Heart left ventricle (tissue), 16 donors: ENCODE measurements at places on chromosomes 1 and 21.

DNA sequence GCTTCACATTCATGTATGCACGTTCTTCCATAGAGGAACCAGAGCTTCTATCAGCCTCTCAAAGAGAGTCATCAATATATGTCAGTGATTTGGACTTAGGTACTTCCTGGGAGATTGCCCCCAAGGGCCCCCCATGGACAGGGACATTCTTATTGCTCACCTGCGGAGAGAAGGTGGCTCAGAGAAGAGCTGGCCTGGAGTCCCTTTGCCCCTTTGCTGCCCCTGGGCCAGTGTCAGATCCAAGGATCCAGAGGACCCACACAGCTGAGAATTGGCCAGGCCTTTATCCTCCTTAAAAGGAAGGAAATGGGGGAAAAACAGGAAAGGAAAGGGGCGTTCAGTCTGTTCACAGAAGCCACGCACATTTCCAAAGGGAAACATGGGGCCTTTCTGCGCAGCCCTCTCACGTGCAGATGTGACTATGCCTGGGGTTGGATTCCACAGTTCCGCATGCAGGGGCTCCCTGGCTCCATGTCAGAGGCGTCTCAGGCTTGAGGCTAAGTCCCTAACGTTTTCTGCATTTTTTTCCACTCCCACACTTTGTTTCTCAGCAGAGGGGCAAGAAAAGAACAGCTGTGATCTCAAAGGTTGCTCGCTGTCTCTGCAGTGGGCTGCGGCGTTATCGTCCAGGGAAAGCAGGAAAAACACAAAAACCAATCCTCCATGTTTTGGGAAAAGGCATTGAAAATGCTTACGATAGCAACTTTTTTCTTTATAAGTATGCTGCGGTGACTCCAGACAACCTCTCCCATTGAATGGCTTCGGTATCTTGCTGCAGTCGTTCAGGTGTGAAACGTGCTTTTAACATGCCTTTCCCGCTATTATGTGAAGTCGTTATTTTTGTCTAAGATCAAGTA is 5.9 kb downstream of the C1orf226 start:
- DNase-seq: no peak

DNA sequence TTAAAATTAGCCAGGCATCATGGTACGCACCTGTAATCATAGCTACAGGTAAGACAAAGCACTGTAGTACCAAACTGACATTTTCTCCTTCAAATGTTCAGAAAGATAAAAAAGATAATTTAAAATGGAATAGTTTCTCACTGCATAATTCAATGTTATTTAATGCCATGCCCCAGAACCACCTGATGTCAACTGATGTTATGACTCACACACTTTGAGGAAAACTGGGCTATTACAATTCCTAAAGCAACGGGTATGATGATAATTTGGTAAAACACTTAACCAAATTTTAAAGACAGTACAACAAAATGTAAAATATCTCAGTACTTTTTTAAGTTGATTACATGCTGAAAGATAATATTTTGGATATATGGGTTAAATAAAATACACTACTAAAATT is 22.9 kb upstream of the PLEKHO1 start:
- no peak for DNase-seq

DNA sequence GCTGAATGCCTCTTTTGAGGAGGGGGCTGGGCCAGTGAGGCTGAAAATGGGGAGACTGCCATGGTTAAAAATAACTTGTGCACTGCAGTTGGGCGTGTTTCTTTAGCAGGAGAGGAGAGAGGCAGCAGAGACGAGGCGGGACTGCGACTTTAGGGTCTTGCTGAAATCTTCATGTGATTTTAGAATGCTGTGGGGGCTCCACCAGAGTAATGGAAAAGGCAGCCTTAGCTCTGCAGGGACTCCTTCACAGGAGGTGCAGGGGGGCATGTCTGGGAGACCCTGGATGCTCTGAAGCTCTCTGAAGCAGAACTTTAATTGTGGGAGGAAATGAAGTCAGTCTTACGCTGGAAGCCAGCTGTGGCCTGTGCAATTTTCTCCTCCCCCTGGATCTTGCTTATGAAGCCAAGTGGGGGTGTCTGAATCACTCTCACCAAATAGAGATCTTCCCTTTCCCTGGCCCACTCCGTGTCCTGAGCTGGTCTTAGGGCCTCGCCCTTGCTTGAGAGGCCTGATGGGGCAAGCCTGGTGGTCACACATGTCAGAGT is 60.8 kb downstream of the NDUFS5 start:
- DNase-seq: no peak

GRCh38 chr1:164840936-164841335 is 282.0 kb downstream of the PBX1 start:
- DNase-seq: no peak

GRCh38 chr1:110205156-110205555 is 5.0 kb upstream of the KCNC4 start:
- no peak for DNase-seq

- DNase-seq: no peak
These were observed 11.9 kb upstream of the TAL1 start for GRCh38 chr1:47243910-47244309.

- no peak for DNase-seq
These were observed 349.4 kb downstream of the DUSP10 start for GRCh38 chr1:221392453-221392852.

- peak; percentile 77 for DNase-seq
These were observed 89.0 kb upstream of the PPM1J start for GRCh38 chr1:112803906-112804762.

- peak; percentile 28 for DNase-seq
These were observed 89.5 kb upstream of the CD53 start for GRCh38 chr1:110783292-110783918.

DNA sequence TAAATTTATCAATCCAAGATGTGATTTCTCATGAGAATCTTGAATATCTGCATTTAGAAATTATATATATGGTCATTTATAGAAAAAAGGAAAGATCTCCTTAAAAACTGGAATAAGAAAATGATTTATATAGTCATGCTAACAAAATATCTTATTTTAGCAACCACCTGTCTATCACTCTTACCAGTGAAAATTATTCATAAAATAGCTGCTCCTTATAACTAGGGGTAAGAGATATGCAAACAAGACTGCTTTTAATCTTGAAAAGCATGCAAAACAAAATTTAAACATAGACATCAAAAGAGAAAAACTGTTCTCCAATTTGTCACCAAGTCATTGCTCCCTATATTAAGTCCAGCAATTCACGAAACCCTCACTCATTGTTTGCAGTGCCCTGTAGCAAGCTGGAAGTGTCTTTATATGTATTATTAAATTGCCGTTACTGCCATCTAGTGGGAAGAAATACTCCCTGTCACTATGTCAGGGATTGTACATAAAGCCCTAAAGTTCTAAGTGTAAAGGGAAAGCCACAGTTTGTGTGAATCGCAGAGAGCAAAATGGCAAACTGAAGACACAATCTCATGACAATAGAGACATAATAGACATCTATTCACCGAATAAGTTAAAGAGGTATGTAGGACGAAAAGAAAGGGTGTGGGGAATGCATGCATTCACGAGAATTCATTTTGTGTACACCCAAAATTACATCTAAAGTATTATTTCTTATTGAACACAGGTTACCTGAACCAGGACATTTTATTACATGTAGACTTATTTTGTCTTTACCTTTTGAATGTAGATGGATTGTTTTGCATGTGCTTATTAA is 600.5 kb downstream of the USP25 start:
- DNase-seq: no peak

- no peak for DNase-seq
These were observed 99.1 kb downstream of the HLCS start for GRCh38 chr21:36867291-36867905.

- DNase-seq: no peak
These were observed 59.3 kb upstream of the PTGS2 start for GRCh38 chr1:186739515-186739914.

- DNase-seq: no peak
These were observed 8.7 kb downstream of the OR2W3 start for GRCh38 chr1:247904122-247904521.

- DNase-seq: no peak
These were observed 34.2 kb downstream of the LMO4 start for GRCh38 chr1:87362834-87363426.

- peak; percentile 22 for DNase-seq
These were observed 32.1 kb downstream of the HSD17B7 start for GRCh38 chr1:162822391-162823200.

DNA sequence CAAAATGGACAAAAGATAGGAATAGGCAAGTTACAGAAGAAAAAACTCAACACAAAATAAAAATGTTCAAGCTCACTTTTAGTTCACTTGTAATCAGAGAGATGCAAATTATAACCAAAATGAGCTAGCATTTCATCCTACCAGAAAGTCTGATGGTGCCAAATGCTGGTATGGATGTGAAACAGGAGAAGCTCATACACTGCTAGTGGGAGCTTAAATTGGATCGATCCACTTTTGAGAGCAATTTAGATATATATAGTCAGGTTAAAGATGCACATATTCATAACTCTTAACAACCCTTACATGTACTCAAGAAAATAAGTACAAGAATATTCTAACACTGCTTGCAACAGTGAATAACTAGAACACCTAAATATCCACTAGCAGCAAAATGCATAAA is 18.5 kb upstream of the CAMSAP2 start:
- DNase-seq: no peak

DNA sequence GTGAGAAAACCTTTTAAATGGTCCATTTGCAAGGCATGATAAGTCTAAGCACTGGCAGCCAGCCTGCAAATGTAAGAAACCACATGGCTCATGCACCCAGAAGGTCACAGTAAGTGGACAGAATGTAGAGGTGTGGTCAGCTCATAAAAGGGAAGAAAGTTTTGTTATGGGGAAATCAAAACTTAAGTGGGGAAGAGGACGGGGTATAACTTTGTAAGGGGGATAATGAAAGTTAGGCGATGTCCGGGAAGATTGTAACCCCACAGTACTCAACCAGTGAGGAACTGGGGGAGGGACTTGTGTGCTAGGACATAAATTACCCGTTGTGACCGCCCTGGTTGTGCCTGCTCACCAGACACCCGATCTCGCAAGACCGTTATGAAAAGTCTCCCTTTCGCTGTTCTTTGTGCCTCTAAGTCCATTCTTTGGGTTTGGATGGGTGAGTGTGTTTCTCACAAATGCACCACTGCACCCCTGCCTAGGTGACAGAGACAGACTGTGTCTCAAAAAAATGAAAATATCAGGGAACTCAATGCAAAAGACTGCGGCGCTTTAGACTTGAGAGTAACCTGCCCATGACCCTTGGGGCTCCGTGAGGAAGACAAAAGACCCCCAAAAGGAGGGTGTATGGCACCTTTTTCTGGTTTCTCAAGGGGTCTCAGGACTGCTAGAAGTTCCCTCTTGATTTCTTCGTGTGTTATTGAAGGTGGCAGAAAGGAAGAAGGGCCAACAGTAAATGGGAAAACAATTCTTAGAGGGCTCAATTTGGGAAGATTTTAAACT is 28.6 kb upstream of the ZNF496 start:
- DNase-seq: no peak

DNA sequence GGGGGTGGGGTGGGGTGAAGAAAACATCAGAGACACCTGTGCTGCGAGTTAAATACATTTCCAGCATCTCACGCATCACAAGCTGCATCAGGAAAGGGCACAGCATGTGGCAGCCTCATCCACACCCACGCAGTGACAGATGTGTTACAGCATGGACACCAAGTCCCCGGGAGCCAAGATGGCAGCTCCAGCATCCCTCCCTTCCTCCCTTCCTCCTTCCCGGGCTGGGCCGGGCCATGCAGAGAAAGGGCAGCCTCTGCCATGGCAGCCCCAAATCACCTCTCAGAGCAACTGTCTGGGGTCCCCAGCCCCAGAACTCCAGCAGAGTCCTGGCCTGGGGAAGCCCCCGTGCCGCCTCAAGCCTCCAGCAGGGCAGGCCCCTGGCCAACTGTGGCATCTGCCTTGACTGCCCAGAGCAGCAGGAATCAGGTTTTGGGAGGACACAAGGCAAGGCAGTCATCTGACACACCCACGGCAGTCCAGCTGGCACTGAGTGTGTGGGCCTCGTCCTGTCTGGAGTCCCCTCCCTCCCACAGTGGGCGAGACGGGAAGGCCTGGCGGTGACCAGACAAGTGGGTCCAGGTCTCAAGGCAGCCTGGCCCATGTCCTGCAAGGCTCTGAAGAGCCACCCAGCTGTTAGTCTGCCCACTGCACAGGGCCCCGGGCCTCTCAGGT is 6.2 kb downstream of the SMIM1 start:
- DNase-seq: no peak

DNA sequence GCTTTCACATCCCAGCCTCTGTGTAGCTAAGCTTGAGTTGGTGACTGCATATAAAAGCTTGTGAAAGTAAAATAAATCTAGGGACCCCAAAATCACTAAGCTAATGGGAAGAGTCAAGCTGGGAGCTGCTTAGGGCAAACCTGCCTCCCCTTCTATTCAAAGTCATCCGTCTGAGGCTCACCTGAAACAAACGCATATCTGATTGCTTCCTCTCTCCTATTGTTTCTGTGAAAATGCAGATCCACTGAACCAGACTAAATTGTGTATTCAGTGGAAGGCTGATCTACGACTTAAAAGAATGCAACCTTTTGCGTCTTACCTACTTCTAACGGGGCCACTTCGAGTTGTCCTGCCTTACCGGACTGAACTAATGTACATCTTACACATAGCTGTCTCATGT is 70.3 kb downstream of the LTN1 start:
- no peak for DNase-seq

- no peak for DNase-seq
These were observed 24.4 kb upstream of the DEPDC1 start for GRCh38 chr1:68521286-68521685.

DNA sequence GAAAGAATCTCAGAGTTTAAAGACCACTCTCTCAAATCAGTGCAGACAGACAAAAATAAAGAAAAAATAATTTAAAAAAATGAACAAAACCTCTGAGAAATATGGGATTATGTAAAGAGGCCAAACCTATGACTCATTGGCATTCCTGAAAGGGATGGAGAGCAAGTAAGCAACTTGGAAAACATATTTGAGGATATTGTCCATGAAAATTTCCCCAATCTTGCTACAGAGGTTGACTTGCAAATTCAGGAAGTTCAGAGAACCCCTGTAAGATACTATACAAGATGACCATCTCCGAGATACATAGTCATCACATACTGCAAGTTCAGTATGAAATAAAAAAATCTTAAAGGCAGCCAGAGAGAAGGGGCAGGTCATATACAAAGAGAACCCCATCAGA is 43.7 kb upstream of the IVNS1ABP start:
- no peak for DNase-seq

GRCh38 chr1:208205216-208206013 is 38.8 kb downstream of the PLXNA2 start:
- no peak for DNase-seq

- no peak for DNase-seq
These were observed 9.3 kb upstream of the PI4KB start for GRCh38 chr1:151336556-151336955.

- DNase-seq: no peak
These were observed 8.1 kb downstream of the PAQR7 start for GRCh38 chr1:25867210-25867991.

- no peak for DNase-seq
These were observed 507.2 kb downstream of the LTN1 start for GRCh38 chr21:28485301-28486022.

DNA sequence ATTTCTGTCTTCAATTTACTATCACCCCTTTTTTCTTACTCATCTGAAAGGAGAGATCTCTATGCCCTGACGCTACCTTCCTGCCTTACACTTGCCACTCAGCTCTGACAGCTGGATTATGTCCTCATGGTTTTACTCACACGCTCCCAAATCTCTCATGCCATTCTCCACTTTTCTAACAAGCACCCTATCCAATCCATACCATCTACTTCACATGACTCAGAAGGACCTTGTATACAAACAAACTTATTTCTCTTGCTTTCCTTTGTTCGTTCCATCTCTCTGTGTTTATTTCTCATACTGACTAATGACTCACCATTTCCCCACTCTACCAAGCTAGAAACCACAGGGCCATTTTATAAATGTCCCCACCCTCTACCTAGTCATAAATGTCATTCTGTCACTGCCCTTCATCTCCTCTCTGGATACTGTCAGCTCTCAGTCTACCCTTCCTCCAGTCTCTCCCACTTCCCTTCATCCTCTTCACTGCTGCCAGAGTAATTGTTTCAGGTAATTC is 87.3 kb downstream of the USP24 start:
- DNase-seq: no peak
